Activated naive CD4-positive, alpha-beta T cell (primary cell): ENCODE measurements at places on chromosomes 3 and 15.

GRCh38 chr3:39911465-39912309 lies 102.3 kb downstream of the MYRIP start:
- no peak for DNase-seq

- no peak for DNase-seq
Observed at GRCh38 chr3:150436161-150436560, 28.1 kb downstream of the TSC22D2 start.

GRCh38 chr3:55828712-55829111 lies 341.6 kb upstream of the WNT5A start:
- DNase-seq: no peak

DNA sequence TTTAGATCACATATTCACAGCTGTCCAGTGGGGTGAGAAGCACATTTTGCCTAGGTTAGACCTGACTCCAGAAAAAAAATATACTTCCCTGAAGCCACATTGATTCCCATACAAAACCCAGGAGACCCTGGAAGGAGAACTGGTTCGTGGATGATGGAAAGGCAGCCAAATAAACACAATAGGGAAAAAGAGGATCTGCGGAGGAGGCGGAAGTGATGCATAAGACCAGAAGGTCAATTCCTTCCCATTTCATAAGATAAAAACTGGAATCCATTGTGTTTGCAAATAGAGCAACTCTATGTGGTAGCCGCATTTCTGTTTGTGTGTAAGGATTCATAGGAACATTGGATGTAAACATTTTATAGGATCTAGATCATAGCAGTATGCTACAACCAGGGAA lies 781.9 kb upstream of the GRM7 start:
- DNase-seq: no peak

GRCh38 chr3:112437146-112438022 lies 61.9 kb downstream of the BTLA start:
- DNase-seq: no peak

GRCh38 chr15:67188551-67189218 lies 65.8 kb downstream of the AAGAB start:
- no peak for DNase-seq

DNA sequence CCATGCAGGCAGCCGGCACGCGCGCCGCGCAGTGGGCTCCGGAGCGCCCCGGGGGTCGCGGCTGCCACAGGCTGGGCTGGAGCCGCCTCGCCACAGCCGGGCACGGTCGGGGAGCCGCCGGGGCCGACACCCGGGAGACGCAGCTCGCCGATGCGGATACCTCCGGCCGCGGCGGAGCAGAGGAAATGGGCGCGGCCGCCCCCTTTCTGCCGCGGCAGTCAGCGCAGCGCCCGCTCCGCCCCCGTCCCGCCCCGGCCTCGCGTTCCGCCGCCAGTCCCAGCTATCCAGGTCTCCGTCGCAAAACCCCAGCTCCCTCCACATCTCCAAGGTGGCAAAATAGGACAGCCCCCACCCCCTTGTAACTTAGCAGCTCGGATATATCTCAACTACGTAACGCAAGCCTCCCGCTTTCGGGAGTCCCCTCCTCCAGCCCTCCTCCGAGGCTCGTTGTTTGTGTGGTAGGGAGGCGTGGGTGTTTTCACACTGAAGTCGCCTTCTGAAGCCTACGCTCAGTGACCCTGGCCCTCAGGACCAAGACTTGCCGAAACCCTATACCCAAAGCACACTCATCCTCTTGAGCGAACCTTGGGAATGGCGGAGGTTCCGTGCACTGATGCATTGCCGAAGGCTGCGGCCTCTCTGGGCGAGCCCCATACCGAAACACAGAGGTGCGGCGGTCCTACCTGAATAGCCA lies at the start of gene SH3BP5:
Gene SH3BP5, minus strand, starts transcription at position 182 of the 694 bp plus-strand sequence. Its CDS starts 178 bp downstream, at position 4.
- peak; percentile 68 for DNase-seq

- DNase-seq: no peak
Observed at GRCh38 chr15:83206526-83207008, 1.1 kb downstream of the HDGFL3 start.

- no peak for DNase-seq
Observed at GRCh38 chr3:47612178-47612577, 33.5 kb upstream of the CSPG5 start.

DNA sequence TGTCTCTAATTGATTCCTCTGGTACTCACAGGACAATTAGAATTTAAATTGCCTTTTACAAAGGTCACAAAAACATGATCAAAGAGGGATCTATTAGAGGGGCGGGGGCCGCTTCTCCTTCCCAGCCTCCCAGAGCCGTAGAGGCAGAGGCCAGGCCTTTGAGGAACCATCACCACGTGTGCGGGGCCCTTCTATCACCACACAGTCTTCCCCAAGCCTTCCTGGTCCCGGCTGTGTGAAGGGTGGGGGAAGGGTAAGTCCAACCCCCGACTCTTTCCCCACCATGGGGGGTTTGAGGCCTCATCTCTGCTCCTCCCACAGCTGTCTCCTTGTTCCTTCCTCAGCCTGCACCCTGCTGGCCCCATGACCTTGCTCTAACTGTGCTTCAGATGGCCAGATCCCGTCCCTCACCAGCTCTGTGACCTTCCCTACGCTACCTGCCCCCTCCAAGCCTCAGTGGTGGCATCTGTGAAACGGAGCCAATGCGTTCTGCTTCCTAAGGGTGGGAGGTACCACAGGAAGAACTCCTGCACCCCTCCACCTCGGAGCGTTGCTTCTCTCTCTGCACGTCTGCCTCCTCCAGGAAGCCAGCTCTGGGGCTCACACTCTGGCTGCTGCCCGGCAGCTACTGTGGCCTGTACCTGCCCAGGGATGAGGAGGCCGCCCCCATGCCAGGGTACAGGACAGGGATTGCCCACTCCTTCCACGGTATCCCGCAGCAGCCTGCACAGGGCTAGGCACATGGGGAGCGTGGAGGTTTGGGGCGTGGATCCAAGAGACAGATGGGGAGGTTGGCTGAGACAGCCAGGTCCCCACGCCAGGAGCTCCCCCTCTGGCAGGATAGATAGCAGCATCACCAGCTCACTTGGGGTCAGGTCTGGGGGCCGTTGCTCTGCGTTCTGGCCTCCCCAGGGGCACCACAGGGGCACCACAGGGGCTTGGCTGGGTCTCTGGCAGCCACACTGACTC lies 83.8 kb downstream of the LINGO1 start:
- no peak for DNase-seq
